RPMI7951 (cell line): ENCODE measurements at places on chromosomes 2 and 18. TPM values are rescaled to one million over a fixed set of nuclear protein-coding genes. Genes with fewer than 3 reads are reported as not detected.

- DNase-seq = no peak
Observed at GRCh38 chr2:27223416-27223815, 6.2 kb downstream of the CAD start.

GRCh38 chr18:76544511-76545345 lies 49.7 kb upstream of the ZNF516 start:
- DNase-seq = no peak

- no peak for DNase-seq
Observed at GRCh38 chr18:35609236-35609635, 27.7 kb downstream of the GALNT1 start.

- peak; percentile 13 for DNase-seq
Observed at GRCh38 chr2:198873503-198874471, 584.0 kb downstream of the SATB2 start.

DNA sequence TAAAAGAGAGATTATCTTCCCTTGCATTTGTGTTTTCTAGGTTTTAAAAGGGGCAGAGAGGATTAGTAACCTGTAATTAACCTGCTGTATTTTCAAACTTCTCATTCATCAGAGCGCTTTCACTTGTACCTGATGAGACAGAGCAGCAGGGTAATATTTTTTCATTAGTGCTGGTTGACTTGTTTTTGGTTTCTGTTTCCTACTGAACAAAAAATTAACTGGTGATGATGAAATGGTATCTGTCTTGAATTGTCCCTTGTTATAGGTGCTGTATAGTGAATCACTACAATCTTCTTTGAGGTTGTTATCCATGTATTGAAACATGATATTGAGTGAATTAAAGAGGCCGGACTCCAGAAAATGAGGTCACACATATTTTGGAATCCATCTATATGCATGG lies 37.9 kb downstream of the CDH20 start:
- DNase-seq = no peak

GRCh38 chr2:196331143-196331542 lies 159.8 kb upstream of the STK17B start:
- peak; percentile 85 for DNase-seq

DNA sequence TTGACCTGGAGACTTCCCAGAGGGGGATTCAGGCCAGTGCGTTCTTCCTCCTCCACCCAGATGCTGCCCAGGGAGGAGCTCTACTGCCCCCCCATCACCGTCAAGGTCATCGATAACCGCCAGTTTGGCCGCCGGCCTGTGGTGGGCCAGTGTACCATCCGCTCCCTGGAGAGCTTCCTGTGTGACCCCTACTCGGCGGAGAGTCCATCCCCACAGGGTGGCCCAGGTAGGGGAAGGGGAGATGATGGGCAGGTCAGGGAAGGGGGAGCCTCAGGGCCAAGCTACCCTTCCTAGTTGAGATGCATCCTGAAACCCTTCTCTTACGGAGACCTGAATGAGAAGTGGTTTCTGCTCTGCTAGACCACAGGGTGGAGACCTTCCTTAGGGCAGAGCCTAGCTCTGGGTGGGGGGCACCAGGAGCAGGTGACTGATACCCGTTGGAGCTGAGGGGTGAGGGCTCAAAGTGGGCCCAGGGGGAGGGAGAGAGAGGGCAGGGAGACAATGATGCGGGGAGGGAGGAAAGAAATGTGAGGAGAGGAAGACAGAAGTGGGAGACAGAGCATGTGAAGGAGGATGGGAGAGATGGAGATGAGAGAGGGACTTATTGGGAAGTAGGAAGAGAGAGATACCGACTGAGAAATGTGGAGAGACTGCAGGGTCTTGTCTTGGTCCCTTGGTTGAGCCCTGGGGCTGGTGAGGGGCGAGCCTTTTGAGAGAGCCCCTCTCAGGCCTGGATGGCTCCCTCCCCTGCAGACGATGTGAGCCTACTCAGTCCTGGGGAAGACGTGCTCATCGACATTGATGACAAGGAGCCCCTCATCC lies 159.4 kb downstream of the DYSF start:
- no peak for DNase-seq

DNA sequence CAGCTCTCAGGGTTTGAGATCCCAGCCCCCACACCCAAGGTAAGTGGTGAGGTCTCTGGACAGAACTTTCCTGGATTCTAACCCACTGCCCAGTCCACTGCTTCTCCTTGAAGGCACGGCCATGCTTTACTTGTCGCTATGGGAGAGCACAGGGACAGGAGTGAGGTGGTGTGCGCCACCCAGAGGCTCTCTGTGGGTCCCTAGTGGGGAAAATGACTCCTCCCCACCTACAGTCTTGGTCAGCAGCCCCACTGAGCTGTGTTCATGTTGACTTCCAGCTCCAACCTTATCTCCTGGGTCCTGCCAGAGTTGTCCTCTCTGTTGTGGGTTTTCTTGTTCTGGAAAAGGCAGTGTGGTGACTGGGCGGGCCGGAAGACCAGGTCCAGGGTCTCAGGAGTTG lies 11.1 kb downstream of the TET3 start:
- no peak for DNase-seq

DNA sequence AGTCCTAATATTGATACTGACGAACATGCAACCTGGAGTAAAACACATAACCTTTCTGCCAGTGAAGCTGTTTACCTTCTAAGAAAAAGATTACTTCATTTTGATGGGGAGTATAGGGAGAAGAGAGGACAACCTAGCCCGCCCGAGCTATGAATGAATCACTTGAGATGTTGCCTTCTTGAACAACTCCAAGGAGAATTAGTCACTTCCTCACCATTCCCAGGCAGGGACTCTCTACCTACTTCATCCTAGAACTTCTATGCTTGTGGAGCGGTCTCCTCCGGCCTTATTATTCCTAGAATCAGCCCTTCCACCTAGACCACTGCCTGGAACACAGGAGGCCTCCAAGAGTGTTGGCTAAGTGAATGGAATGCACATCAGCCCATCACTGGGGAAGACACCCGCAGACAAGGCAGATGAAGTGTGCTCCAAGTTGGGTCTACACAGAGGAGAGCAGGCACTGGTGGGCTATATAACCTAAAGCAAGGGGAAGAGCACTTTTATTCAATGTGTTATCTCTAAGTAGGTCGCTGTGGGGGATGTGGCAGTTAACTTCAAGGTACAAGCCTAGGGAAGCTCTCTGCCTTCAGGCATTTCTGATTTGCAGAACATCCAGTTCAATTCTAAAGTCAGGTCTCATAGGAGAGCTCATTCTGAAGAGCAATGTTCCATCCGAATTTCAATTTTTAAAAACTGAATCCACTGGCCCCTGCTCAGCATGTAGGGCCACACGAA lies 57.4 kb downstream of the STK39 start:
- DNase-seq = peak; percentile 51

GRCh38 chr18:76894566-76895346 lies 72.4 kb downstream of the ZNF236 start:
- no peak for DNase-seq

DNA sequence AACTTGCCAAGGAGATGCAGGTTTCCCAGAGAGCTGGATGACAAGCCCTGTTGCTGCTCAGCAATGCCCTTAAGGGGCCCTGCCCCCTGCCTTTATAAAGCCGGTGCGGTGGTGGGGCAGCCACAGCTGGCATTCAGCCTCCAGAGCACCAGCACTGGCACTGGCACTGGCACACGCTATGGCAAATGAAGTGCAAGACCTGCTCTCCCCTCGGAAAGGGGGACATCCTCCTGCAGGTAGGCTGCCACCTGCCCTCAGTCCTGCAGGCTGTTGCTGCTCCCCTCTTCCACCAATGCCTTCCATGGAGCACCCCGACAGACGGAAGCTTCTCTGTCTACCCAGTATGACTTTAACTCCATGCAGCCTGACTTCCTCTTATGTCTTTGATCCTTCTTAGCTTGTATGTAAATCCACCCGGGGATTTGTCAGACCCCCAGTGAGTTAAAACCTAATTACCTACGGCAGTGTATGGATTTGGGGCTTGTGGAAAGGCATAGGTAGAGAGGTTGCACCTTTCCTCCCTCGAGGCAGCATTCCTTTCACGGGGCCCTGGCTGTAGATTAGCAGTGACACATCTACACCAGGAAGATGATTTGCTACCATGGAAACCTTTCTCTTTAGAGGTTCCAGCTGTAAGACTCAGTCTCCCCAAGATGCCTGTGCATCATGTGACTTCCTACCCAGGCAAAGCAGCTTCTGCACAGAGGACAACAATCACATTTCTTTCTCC lies at the start of gene DAPL1:
Gene DAPL1 (plus strand): TSS at position 123 of the 730 bp plus-strand sequence. CDS start 56 bp downstream, at position 179.
- DNase-seq = peak; percentile 21

Gene SOWAHC
- 6.8 and 7.2 TPM in 2 replicates for total RNA-seq

Gene CXCR2
- not detected in 2 replicates for total RNA-seq

Gene LGALSL
- total RNA-seq = under 0.01 and 0.20 TPM in 2 replicates

- DNase-seq = no peak
Observed at GRCh38 chr2:49686291-49686690, 532.0 kb upstream of the FSHR start.

Gene GKN2
- total RNA-seq = not detected in 2 replicates

- DNase-seq = peak; percentile 96
Observed at GRCh38 chr2:121075006-121075551, 209.9 kb downstream of the TFCP2L1 start.

DNA sequence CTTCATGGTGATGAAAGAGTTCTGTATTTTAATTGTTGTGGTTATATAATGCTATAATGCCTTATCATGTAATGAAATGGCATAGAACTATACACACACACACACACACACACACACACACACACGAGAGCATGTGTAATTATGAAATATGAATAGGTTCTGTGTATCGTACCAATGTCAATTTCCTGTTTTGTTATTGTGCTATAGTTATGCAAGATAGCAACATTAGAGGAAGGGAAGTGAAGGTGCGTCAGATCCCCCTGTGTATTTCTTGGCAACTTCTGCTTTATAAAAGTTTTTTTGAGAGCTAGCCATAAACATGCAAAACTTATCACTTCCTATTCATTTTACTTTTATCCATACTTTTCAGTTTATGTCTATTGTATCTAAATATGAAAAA lies 60.7 kb upstream of the ARHGAP15 start:
- no peak for DNase-seq

DNA sequence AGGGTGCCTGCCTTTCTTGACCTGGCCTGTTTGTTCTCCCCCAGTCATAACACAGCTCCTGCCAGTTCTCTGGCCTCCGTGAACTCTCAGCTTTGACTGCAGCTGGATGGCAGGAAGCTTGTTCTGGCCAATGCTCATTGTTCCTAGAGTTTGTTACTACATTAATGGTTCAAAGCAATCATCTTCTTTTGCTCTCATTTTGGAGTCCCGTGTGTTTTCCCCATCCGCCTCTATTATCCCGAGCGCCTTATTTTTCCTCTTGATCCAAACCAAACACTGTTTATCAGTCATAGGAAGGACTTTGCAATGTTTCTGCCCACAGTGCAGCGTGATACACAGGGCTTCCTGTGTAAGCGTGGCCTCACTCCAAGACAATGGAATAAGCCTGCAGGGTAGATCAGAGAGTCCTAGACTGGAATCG lies 184.3 kb upstream of the APCDD1 start:
- peak; percentile 51 for DNase-seq

- DNase-seq = peak; percentile 75
Observed at GRCh38 chr2:130327703-130328527, 14.8 kb upstream of the IMP4 start.

DNA sequence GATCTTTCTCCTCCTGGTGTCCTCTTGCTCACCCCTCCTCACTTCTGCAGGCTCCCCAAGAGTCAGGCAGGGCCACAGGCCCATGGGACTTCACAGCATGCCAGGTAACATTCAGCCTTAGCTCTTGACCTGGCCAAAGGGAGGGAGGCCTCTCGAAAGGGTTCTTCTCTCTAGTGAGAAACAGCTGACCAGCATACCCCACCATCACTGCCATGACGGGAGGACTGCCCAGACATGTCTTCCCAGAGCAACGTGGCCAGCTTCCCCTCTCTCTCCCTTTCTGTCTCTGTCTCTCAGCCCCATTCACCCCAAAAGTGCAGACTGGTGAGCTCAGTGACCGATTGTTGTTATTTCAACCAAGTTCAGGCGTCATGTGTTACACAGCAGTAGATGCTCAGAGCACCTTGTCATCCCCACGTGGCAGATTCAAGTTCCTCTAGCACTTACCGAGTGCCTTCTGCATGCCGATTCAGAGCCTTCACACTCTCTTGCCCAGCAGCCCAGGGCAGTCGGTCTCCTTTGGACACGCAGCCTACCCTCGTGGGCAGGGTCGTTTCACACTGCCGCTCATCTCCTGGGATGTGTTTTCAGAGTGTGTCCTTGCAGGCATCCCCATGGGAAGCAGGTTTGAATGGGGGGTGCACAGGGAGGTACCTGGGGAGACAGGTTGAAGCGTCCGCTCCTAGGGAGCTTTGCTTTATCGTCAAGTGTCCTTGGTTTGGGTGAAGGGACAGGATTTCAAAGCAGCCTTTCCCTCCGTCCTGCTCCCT lies 259.9 kb downstream of the NDUFA10 start:
- no peak for DNase-seq

Gene SERPINB3
- 0.20 TPM in 1 of 2 replicates, not detected in the other for total RNA-seq

Gene UBXN4
- total RNA-seq = 44.1 and 60.9 TPM in 2 replicates

GRCh38 chr2:122831649-122832048 lies 1076.2 kb downstream of the TSN start:
- no peak for DNase-seq

Gene AQP12A
- not detected in 2 replicates for total RNA-seq

Gene KHK
- 4.1 and 5.8 TPM in 2 replicates for total RNA-seq

GRCh38 chr18:61464551-61465142 lies 131.4 kb downstream of the CDH20 start:
- DNase-seq = no peak

Gene NDUFAF7
- 21.4 and 23.9 TPM in 2 replicates for total RNA-seq

- DNase-seq = no peak
Observed at GRCh38 chr2:133334923-133335322, 233.3 kb downstream of the NCKAP5 start.

GRCh38 chr2:240788482-240788881 lies 31.5 kb downstream of the KIF1A start:
- no peak for DNase-seq

DNA sequence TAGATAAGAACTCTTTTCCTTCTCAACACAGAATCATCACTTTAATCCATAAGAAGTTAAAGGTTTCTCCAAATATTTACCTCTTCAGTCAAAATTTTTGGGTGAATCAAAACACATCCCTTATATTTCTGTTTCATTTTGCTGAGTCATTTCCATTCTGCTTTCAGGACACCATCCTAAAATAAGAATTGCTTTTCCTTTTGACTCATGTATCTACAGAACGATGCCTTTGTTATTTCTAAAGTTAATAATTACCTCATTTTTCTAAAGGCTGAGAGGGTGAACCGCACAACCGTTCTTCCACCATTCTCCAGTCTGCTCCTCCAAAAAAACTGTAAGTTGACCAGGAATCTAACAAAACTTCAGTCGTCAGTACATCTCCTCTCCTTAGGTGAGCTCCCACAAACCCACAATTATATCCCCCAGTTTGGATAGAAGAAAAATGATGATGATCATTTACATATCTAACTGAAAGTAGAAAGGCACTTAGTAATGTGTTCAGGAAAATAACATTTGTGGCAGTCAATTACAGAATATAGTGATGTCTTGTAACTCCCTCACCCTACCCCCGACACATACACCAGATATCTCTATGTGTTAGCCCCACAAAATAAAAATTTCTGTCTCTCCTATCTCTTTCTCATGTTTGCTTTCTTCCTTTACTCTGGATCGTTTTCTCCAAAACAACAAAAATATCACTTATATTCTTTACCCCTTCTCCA lies 162.5 kb downstream of the RAD51AP2 start:
- no peak for DNase-seq

DNA sequence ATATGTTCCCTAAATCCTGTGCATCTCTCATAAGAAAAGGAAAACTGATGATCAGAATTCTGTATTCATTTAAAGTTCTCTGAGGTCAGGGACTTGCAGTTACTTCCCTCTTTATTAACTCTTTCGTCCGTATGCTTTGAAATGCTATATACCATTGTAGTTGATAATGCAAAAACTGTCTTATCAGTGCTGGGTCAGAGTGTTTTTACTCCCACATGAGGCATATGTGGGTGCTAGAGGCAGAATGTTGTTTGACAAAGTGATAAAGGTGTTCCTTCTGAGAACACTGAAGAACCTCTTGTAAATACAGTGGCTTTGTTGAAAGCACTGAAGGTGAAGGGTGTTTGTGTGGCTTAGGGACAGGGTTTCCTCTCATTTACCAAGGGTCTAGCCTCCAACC lies 136.5 kb upstream of the NFATC1 start:
- no peak for DNase-seq
